ENCODE measurements at places on chromosomes 7 and 10.
A peak's percentile ranks its signal among the peaks of the same experiment; 100 is the strongest.

GRCh38 chr7:12385364-12385786, 18.3 kb downstream of the VWDE start:
- no peak for DNase-seq

GRCh38 chr10:43402880-43403452, 6.0 kb downstream of the HNRNPF start:
- DNase-seq = no peak

DNA sequence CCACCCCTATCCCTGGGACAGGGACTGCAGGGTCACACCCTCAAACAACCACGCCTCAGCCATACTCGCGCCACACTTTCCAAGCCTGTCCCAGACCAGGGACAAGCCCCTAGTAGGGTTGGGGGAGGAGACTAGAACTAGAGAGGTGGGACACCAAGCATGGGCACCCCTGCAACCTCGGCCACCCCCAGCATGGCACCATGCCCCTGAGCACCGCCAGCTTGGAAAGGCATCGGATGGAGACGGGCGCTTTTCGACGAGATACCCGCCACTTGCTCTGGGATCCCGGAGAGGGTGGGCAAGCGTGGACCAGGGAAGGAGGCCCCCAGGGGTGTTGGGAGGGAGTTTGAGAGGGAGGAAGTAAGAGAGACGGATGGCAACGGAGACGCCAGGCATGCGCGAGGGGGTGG, 13.1 kb upstream of the KMT2E start:
- DNase-seq = no peak

- no peak for DNase-seq
Measured at GRCh38 chr7:143172354-143172753, 10.9 kb upstream of the TAS2R39 start.

DNA sequence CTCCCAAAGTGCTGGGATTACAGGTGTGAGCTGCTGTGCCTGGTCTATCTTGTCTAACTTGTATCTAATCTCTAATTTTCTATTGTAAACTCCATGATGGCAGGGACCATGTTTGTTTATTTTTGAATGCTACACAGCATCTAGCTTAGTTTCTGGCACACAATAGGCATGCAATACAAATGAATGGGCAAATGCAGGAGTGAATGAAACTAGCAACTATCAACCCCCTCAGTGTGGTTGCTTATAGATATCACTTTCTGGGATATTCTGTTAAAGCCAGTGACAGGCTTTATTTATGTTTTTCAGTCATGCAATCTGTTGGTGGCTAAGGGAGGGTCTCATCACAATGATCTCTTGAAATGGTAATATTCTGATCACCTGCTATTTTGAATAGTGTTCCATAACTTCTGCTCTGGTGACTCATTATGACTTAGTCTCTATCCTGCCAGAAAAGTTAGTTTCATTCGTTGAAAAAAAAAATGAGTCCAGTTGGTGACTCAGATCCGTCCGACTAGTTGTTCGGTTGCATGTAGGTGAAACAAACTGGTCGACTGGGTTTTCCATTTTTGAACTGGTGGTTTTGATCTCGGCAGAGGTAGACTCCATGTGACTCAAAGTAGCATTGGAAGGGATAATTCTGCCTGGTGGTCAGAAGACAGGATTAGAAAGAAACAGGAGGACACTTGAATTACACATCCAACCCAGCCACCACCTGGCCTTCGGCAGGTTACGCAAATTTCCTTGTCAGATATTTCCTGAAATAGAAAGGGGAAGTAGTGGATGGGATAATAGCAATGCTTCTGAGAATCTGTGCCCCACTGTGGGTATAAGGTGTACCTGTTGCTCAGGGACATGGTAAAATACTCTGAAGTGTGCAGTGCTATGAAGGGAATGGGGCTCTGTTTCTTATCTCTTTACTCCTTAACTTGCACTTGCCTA, 76.8 kb downstream of the GATA3 start:
- DNase-seq = no peak

GRCh38 chr10:91424016-91424415, 13.9 kb downstream of the HECTD2 start:
- no peak for DNase-seq

GRCh38 chr10:47123716-47124288, 176.2 kb upstream of the GDF10 start:
- no peak for DNase-seq

DNA sequence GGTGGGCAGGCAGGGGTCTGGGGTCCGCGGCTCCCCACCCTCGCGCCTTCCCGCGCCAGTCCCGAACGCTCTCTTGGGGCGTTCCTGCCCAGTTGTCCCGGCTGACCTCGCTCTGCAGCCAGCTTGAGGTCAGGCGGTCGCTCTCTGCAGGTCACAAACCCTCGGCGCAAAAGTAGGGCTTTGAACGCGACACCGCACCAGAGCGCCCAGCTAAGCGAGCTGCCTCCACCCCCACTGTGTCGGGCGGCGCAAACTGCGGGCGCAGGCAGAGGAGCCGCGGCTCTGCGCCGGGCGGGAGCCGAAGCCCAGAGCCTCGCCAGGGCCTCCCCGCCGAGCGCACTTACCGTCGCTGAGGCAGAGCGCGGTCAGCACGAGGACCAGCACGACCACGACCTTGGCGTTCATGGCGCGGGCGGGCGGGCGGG, 284 bp downstream of the CXCL12 start:
- no peak for DNase-seq

- no peak for DNase-seq
Measured at GRCh38 chr7:121219026-121219425, 109.8 kb upstream of the WNT16 start.

- DNase-seq = no peak
Measured at GRCh38 chr7:104955276-104955675, 58.7 kb upstream of the KMT2E start.

DNA sequence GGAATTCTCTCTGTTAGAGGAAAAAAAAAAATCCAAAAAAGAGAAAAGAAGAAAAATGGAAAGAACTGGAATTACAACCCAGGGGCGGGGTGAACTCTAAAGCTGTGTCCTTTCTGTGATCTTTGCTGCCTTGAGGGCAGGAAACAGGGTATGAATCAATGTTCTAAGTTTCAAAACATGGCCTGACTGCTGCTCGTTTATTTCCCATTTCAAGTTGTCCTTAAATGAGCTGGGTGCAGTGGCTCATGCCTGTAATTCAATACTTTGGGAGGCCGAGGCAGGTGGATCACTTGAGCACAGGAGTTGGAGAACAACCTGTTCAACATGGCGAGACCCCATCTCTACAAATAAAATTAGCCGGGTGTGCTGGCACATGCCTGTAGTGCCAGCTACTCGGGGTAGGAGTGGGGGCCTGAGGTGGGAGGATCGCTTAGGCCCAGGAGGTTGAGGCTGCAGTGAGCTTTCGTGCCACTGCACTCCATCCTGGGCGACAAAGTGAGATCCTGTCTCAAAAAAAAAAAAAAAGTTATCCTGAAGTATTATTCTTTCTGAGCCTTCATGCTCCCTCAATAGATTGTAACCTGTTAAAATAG, 24.7 kb upstream of the TFAM start:
- no peak for DNase-seq

GRCh38 chr7:25968205-25968993, 183.6 kb upstream of the NFE2L3 start:
- DNase-seq = no peak

DNA sequence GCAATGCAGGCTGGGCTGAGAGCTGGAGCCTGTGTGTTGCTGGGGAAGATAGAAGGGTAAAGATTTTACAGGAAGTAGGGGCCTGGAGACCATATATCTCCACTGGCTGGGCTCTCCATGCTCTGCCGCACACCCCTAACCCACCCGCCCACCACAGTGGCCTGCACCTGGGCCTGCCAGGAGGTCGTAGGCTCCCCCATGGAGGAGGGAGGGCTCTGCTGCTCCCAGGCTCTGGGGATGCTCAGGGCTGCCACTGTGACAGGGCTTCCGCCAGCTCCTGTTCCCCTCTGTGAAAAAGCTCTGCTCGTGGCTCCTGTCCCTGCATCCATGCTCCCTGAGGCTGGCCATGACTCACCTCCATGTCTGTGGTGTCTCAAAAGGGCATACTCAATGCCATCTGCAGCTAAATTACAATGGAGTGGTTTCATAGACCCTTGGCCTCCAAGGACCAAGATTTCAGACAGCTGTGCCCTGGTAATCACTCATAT, 106.0 kb downstream of the CXCL12 start:
- no peak for DNase-seq

- peak; percentile 59 for DNase-seq
Measured at GRCh38 chr10:43420369-43421200, 11.6 kb upstream of the HNRNPF start.

DNA sequence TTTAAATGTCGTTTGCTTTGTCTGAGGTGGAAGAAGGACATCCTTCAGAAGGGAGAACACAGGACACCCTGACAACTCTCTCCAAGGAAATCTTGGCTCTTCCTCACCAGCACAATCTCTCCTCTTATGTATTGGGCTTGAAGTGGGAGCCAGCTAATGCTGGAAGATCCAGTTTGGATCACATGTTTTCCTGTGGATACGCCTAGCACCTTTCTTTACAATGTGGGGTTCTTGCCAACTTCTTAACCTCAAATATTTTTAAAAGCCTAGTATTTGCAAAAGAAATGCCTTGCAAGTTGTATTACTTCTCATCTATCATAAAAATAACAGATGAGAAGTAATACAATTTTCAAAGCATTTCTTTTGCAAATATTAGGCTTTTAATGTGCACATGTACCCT, 76.4 kb downstream of the FRMD4A start:
- no peak for DNase-seq

DNA sequence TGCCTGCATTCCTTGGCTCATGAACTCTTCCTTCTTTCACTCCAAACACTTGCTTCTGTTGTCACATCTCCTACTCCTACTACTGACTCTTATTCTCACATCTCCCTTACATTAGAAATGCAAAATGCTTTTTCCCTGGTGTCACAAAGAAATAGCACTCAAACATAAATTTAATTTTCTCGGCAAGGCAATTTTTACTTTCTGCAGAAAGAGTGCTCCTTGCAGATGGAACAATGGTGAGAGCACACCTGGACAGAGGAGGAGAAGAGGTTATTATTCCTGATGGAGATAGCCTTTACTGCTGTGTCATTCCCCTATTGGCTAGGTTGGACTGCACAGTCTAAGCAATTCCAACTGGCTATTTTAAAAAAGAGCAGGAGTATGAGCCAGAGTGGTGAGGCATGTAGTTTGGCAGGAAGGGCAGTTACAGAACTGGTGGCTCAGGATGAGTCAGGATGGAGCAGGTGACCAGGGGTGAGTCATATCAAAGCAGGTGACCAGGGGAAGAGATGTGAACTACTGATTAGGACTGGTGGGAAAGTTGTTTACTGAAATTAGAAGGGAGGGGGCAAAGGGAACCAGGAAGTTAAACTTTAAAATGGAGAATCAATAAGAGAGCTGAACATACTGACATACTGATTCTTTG, 52.9 kb downstream of the CYP2C9 start:
- no peak for DNase-seq

- DNase-seq = no peak
Measured at GRCh38 chr7:44220046-44220357, 19.2 kb downstream of the YKT6 start.

DNA sequence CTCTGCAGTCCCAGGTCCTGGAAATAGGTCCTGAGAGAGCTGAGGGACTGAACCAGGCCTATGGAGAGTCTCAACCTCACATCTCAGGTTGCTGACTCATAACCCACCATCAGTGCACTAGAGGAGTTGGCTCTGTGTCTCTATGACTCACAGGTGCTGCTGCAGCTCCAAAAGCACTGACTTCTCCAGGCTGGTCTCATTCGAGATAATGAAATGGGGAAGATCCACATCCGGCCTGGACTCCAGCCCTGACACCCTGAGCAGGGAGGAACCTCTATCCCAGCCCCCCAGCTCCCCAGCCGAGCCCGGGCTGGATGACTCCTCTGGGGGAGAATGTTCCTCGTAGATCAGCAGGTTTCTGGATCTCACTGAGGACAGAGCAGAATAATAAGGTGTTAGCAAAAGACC, 35.5 kb upstream of the DGKI start:
- no peak for DNase-seq

DNA sequence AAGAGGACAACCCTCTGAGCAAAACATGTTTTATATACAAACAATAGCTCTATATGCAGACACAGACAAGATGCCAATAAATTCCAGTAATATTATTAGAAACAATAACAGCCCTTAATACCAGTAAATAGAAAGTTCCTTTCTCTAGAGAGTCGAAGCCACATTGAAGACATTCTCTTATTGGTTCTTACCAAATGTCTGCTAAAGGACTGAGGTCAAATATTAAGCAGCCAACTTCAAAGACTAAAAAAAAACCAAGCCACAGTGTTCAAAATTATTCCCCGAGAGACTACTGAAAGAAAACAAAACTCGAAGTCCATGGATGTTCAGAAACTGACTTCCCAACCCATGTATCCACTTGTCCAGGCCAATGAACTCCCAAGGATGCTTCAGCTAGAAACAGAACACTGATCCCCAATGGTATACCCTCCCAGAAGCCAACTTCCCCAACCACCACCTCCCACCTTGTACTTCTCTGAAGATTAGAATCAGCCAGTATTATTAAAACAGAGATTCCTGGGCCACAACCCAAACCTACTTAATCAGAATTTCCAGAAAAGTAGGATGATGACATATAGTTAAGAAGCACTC, 51.9 kb downstream of the FAM13C start:
- DNase-seq = no peak

GRCh38 chr10:70765794-70766594, 19.2 kb downstream of the TBATA start:
- no peak for DNase-seq

DNA sequence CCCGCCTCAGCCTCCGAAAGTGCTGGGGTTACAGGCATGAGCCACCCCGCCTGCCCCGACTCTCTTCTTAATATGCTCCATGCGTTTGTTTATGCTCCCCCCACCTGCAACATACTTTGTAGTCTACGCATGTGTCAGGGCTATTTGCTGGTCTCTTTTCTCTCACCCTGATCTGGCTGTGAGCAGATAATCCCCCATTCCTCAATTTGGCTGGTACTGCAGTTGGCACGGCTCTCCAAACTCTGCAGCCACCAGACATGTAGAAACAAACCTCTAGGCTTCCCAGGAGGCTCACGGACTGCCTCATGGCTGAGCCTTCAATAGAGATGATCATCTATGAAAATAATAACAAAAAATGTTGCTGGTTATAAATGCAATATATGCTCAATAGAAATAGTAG, 540.3 kb upstream of the GALNT17 start:
- no peak for DNase-seq

GRCh38 chr7:29896685-29897411, 90.5 kb downstream of the WIPF3 start:
- DNase-seq = no peak

DNA sequence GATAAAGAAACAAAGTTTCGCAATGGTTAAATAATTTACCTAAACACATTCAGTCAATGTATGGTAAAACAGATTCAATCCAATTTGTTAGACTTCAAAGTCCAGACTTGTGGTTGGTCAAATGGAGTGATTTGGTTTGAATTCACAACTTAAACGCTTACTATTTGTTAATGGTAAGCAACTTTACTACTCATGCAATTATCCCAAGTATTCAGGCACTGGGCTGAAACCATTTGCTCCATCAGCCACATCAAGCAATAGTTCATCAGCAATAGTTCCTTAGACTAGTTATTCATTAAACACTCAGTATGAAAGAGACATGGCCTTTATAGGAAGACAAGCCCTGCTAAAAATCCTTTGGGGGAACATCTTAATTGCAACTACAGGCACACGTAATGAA, 253.0 kb downstream of the AGMO start:
- DNase-seq = no peak

GRCh38 chr10:131695496-131696165, 205.2 kb upstream of the PPP2R2D start:
- no peak for DNase-seq
